ENCODE measurements at places on chromosomes 16 and 17.

GRCh38 chr17:80397034-80397387 is 18.0 kb upstream of the ENDOV start:
- DNase-seq: no peak

DNA sequence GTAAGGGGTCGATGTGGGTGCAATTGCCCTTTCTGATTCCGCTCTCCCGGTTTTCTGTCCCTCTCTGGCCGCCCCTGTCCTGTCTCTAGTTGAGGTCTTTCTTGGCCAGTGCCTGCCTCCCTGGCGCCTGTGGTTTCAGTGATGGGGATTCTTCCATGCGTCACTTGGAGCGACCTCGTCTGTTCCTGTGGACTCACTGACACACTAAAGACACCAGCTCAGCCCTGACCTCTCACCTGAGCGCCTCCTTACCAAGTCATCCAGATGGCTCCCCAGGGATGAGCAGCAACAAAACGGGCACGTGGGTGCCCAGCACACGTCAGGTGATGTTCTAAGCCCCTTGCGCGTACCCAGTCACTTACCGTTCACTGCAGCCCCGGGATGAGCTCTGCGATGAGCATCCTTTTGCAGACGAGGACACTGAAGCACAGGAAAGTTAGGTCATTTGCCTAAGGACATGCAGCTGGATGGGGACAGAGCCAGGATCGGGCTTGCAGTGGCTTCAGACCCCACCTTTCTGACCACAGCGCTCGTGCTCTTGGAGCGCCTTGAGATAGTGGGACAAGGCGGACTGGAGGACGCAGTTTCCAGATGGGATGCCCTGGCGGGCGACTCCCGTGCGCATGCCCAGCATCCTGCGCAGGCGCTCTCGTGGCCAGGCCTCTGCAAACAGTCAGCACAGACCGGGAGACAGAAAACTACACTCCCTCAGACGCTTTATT is 11.5 kb upstream of the LGALS3BP start:
- no peak for DNase-seq

DNA sequence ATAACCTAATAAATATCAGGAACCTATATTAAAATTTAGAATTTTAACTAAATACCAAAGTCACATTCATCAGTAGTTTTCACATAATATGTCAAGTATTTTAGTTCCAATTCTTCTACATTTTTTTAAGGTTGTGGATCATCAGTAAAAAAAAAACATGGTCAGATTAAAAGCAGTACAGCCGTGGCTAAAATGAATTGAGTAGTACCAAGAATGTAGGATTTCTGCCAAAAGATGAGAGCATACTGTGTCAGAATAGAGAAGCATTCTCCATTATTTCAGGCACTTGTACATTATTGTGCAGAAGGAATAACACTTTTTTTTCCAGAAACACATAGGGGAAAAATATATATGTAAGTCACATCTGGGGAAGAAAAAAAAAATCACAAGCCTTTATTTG is 1176.1 kb downstream of the CDH11 start:
- DNase-seq: no peak

DNA sequence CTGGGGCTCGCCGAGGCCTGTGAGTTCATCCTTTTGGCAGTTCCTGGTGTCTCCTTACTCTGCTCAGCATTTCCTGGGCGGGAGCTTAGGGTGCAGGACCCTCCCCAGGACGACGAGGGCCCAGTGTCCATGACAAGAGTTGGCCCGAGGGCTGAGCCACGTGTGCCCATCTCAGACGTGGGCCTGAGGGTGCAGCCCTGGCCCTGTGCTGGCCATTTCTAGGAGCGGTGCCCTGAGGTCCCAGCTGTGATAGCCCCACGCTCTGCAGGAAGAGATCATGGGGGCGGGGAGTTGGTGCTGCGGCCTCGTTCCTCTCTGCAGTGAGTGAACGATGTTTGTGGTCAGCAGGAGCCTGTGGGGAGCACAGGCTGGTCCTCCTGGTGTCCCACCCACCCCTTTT is 6.0 kb upstream of the MC1R start:
- DNase-seq: no peak

- DNase-seq: no peak
Observed at GRCh38 chr17:57811638-57812280, 38.1 kb downstream of the MRPS23 start.

DNA sequence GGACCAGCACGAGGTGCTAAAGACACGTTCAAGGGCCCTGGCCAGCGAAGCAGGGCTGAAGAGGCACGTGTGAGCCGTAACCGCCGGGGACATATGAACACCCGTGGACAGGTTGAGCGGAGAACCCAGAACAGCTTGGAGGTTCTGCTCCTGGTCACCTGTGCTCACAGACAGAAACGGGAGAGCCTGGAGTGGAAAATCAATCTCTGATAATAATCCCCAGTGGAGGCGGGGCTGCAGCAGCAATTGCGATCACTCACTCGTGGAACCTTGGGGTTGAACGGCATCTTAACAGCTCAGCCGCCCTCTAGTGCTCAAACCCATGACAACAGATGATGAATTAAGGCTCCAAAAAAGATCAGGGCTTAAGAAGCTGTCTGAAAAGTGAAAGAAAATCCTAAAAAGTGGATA is 25.6 kb downstream of the WIPI1 start:
- peak; percentile 47 for DNase-seq

GRCh38 chr16:74842413-74842812 is 67.8 kb upstream of the FA2H start:
- DNase-seq: no peak

GRCh38 chr16:63577891-63578290 is 1541.7 kb upstream of the CDH8 start:
- no peak for DNase-seq

DNA sequence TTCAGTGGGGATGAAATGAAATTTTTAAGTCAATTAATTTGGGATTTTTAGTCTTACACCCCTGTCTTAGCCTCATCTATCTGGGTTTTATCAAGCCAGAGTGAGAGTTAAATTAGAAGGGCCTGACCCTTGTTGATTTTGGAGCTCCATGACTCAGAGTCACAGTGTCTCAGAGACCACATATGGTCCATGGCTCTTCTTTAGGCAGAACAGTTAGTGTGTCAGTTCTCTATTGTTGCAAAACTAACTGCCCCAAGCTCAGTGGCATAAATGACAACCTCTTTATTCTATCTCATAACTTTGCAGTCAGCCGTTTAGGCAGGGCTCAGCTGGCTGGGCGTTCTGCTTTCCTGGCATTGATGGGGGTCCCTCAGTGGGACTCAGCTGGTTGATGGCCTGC is 44.7 kb downstream of the IRF8 start:
- no peak for DNase-seq

GRCh38 chr16:88617268-88618031 is 20.9 kb upstream of the IL17C start:
- no peak for DNase-seq

GRCh38 chr16:56357765-56358322 is 67.5 kb downstream of the AMFR start:
- DNase-seq: no peak

DNA sequence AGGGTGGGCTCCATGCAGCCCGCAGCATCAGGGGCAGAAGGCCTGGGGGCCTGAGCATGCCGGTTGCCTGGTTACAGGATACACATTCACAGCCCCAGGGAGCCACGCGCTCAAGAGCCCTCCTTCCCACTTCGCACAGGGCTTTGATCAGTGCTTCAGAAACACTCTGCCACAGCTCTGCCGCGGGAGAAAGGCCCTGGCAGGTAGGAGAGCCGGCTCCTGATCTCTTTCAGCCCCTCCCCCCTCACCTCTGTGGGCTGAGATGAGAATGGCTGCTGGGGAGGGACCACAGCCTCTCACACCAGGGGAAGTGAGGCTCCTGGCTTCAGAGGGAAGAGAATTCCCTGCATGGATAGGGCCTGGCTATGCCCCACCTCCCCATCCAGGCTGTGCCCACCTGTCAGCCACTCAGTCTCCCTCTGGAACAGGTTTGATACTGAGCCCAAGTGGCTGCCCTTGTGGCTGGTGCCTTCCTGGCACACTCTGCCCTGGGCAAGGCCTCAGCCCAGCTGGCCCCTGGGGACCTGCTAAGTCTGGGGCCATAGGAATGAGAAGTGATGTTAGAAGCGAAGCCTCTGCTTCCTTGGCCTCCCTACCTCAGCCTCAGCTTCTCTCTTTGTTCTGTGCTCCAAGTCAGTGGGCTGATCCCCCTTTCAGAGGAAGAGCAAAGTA is 8.6 kb downstream of the DOK4 start:
- no peak for DNase-seq

DNA sequence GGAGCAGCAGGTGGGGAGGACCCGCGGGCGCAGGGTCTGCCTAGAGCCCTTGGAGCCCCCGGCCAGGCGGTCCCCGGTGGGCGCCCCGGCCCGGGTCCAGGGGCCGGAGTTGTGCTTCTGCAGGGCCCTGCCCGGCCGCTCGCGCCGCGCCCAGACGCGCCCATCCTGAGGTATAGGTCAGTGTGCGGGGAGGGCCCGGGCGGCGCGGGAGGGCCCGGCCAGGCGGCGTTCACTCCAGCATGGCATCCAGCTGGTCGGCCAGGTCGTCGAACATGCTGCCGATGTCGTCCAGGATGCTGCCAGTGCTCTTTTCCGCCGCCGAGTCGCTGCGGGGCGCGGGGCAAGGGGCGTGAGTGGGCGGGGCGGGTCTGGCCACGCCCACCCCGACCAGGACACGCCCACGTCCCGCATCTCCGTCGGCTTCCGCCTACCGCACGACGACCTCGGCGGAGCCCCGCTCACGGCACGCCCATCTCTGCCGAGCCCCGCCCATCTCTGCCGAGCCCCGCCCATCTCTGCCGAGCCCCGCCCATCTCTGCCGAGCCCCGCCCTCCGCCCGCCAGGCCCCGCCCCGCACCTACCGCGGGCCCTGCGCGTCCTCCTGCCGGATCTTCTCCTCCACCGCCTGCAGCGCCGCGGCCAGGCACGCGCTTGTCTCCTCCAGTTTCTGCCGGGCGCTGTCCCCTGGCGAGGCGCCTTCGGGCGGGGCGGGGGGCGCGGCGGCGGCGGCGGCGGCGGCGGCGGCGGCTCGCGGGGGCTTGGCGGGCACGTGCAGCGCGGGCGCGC is 17.9 kb downstream of the CASKIN1 start:
- DNase-seq: no peak

- DNase-seq: no peak
Observed at GRCh38 chr16:2535625-2536013, 2.2 kb upstream of the PDPK1 start.

DNA sequence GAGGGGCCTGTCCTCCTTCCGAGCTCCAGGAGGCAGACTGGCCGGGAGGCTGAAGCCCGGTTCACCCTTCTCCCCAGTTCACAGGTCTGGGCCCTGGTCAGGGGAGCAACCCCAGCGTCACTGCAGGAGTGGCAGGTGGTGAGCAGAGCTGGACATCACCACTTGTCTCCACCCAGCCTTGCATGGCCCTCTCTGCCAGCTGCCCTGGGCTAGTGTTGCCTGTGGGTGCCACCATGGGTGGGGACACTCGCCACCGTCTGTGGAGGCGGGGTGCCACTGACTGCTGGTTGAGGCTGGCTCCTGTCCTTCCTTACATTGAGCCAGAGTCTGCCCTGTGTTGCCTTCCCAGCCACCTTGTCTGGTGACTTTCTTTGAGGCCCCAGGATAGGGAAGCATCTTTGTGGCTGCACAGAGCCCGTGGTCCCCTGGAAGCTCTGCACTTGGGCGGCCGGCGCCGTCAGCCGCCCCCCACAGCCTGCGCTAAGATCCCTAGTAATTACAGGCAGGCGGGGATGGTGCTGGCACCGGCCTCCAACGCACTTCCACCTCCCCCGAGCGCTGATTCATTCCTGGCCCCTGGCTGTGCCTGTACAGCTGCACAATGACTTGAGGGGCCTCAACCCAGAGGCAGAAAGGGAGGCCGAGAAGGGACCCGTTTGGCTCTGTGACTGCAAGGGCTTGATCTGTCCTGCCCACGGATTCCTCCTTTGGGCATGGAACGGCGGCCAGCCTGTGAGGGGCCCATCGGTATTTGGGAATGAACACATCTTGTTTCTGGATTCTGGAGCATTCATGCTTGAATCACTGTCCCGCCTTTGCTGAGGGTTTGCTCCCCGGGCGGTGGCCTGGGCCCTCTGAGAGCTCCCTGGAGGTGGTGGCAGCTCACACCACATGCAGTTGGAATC is 5.2 kb downstream of the BAIAP2 start:
- DNase-seq: no peak

DNA sequence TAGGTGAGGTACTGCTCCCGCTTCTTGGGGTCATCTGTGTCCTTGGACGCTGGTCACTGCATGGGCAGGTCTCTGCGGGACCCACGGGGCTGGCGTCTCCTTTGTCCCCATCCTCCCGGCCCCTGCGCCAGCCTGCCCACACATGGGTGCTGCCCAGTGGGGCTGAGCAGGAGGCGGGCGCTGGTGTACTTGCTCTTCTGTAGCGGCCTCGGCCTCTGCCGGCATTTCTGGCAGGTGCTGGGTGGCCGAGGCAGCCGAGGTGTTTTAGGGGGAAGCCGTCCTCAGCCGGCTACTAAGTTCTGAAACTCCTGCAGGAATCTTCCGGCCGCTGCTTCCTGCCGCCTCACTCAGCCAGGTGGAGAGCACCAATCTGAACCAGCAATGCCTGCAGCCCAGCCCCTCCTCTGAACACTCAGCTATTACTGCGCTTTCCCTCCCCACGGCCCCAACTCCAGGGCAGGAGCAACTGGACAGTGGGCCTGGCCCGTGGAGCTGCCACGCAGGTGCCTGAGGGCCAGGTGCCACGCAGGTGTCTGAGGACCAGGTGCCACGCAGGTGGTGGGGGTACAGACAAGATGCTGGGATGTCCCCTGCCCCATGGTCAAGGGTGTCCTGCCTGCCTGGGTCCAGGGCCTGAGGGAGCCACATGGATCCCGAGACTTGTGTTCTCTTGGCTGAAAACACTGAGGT is 10.0 kb downstream of the DECR2 start:
- no peak for DNase-seq

DNA sequence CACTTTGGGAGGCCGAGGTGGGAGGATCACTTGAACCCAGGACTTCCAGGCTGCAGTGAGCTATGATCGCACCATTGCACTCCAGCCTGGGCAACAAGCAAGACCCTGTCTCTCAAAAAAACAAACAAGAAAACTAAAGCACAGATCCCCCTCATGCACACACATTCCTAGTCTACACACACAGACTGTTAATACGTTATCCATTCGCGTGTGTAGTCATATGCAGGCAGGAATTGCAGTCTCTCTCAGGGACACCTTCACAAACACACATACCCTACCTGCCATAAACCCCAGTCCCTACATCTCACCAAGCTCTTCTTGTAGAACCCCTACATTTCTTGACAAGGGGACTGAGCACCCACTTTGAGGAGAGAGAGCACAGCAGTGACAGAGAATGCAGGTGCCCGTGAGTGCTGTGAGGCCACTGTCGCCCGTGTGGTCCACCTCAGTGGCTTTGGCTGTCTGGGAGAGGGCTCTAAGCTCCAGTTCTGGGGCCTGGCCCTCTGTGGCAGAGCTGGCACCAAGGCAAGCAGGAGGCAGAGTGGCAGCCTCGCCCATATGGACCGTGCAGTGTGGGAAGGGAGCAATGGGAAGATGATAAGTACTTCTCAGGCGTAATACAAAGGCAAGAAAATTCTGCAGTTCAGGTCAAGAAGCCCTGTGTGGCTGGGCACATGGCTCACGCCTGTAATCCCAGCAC is 59.0 kb upstream of the RPH3AL start:
- DNase-seq: no peak

- no peak for DNase-seq
Observed at GRCh38 chr17:56672195-56672594, 78.7 kb downstream of the NOG start.
